ENCODE measurements at places on chromosomes 6 and 20.
A peak's percentile ranks its signal among the peaks of the same experiment; 100 is the strongest.

DNA sequence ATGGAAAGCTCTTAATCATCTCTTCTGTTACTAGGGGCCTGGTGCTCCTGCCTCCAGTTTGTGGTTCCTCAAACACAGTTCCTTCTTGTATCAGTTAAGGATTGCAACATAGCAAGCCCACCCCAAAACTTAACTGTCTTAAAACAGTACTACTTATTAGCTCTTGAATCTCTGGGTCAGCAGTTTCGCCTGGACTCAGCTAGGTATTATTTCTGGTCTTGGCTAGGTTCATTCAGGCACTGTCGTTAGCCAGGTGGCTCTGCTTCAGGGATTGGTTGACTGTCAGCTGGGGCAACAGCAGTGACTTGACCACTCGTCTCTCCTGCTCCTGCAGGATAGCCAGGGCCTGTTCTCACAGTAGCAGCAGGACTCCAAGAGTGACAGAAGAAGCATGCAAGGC, 30.0 kb upstream of the RALY start:
- no peak for DNase-seq

GRCh38 chr6:139839506-139840156, 465.2 kb upstream of the CITED2 start:
- no peak for DNase-seq

- no peak for DNase-seq
Measured at GRCh38 chr20:57849121-57849520, 139.3 kb upstream of the PMEPA1 start.

GRCh38 chr20:37396416-37397075, 50.6 kb downstream of the SRC start:
- no peak for DNase-seq

DNA sequence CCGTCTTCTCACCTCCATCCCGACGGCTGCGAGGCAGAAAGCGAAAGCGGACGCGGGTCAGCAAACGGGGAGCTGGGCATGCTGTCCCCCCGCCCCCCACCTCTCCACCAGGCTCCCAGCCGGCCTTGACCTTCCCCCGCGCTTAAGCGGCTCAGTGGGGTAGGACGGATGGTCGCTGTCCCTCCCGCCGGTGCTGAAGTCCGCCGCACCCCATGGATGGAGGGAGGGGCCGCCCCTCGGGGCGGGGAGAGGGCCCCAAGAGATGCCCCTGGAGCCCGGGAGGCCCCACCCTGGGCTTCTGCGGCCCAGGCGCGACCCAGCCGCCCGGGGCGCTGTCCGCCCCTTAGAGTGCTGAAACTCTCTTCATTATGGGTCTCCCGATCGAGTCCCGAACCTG, at the start of gene KCNB1:
Gene KCNB1, minus strand, starts transcription at position 48 of the 397 bp plus-strand sequence. CDS start 188 bp downstream, outside the sequence.
- DNase-seq = peak; percentile 17

DNA sequence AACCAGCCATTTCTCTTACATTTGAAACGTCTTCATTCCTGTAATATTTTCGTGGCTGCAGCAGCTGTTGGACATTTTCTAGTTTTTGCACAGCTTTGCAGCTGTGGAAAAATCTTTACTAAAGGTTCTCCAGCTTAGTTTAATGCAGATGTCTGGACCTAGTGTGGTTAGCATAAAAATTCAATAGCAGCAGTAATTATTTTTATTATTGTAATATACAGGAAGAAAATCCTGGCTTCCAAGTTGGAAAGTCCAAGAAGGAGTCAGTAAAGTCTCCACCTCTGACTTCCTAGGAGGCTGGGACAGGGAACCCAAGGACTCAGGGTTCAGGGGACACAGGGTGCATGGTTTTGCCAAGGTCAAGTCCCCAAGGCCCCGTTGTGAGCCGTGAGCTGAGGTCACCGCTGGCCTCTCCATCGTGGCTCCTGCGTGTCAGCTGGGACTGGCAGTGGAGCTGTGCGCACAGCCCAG, 230.6 kb downstream of the FNDC1 start:
- DNase-seq = no peak

- DNase-seq = no peak
Measured at GRCh38 chr6:49054311-49054710, 408.7 kb downstream of the MMUT start.

- DNase-seq = no peak
Measured at GRCh38 chr6:50837589-50838445, 19.1 kb downstream of the TFAP2B start.

DNA sequence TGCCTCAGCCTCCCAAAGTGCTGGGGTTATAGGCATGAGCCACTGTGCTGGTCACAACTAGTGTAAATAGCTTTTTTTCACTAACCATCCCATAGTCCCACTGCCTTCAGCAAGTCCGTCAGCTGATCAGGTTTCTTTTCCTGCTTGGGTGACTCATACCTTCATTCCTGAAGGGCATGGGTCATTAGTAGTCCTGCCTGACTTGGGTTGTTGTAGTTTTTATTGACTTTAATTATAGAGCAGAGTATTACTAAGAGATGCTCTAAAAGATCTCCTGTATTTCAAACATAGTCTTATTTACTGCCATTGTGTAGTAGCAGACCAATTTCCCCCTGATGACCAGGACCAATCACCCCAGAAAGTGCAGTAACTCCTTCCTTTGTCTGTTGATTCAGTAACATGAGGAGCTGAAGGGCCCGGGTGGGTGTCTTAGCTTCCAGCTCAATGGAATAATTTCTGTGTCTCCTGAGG, 25.8 kb downstream of the HLA-C start:
- DNase-seq = no peak

DNA sequence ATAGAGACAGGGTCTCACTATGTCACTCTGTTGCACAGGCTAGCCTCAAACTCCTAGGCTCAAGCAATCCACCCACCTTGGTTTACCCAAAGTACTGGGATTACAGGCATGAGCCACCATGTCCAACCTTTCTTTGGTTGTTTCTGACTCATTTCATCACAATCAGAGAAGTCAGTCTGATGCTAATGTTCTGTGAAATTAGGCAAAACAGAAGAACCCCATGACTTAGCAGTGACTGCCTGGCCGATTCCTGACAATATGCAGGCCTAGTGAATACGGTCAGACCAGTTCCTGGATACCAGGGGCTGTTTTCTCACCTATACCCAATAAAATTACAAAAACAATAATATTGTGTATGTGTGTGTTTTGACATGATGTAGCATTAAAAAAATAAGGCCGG, 58.8 kb upstream of the BTN3A2 start:
- DNase-seq = no peak

All from T-helper 1 cell (primary cell).